ENCODE measurements at places on chromosomes 4 and X.
A peak's percentile ranks its signal among the peaks of the same experiment; 100 is the strongest.

DNA sequence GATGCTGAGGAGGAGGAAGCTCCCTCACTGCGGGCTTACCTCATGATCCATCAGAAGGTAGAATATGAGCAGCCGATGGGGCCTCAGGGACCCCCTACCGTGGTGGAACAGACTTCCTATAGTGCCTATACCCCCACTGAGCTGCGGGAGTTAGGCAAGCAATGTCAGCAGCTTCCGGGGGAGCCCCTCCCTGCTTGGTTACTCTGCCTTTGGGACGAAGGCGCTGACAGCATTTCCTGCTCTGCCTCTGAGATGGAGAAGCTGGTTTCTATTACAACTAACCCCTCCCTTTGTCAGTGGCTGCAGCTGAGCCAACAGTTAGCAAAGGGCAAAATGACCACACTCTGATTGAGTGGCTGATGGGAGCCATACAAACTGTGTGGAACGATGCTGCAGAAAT is 430.7 kb downstream of the IDS start:
- DNase-seq = no peak

GRCh38 chr4:56080384-56080783 is 131.6 kb downstream of the CEP135 start:
- DNase-seq = no peak

- DNase-seq = no peak
Measured at GRCh38 chr4:118005883-118006282, 28.4 kb upstream of the NDST3 start.

- no peak for DNase-seq
Measured at GRCh38 chr4:25624616-25625015, 31.0 kb upstream of the SLC34A2 start.

GRCh38 chr4:65552057-65552456 is 118.2 kb downstream of the EPHA5 start:
- no peak for DNase-seq

- no peak for DNase-seq
Measured at GRCh38 chrX:115400960-115401359, 111.4 kb downstream of the LUZP4 start.

- no peak for DNase-seq
Measured at GRCh38 chr4:86256086-86256485, 103.8 kb downstream of the MAPK10 start.

DNA sequence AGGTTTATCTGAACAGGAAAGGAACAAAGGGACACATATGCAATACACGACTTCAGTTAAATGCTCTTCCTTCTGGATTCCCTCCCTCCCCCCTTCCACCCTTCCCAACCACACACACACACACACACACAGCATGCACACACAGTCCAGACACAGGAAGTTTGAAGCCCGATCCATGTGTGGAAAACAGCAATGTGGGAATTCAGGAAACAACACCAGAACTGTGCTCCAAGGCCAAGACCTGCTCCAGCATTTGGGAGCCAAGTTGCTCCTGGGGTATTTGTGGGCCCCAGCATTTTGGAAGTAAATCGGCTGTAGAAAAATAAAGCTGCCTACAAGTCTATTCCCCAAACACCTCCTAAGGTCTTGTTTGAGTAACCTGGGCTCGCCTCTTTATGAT is 5.6 kb upstream of the AMOT start:
- no peak for DNase-seq

GRCh38 chr4:102503831-102504786 is 3.0 kb downstream of the NFKB1 start:
- peak; percentile 38 for DNase-seq

GRCh38 chrX:18031726-18032375 is 170.8 kb upstream of the RAI2 start:
- no peak for DNase-seq

DNA sequence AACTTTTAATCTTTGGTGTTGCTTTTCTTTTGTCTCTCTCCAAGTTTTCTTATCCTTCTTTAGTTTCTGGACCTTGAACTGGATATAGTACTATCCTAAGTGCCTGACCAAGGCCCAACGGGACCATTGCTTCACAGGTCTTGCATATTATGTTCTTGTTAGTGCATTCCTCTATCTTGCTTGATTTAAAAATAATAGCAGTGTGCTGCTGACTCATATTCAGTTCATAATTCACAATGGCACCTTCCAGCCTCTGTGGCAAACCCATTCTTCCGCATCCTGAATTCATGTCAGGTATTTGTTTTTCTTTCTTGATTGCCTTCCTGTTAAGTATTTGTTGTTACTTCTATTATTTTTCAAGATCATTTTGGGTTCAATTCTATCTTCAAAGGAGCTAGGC is 197.1 kb upstream of the GIMD1 start:
- DNase-seq = no peak

DNA sequence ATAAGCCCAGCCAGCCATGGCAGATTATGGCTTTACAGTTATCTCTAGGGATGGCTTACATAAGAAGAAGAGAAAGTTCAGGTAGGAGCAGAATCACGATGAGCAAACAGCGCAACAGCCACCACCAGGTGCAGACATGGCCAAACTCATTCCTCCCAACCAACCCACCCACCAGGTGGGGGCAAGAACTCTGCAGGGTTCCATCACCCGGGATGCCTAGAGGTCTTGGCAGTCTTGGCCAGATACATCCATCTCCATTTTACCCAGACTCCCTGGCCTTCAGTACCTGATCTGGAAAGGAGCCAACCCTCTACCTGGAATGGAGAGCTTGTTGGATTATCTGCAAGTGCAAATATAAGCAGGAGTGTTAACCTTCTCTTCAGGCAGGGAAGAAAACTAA is 7.5 kb downstream of the TSC22D3 start:
- no peak for DNase-seq

DNA sequence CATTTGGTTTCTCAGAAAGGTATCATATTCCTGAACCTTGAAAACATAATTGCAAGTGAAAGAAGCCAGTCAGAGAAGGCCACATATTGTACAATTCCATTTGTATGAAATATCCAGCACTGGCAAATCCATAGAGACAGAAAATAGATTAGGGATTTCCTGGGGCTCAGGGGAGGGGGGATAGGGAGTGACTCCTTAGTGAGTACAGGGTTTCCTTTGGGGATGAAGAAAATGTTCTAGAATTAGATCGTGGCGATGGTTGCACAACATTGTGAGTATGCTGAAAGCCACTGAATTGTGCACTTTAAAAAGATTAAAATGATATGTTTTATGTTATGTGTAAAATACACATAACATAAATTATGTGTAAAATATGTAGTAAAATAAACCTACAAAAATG is 10.3 kb downstream of the XPNPEP2 start:
- DNase-seq = no peak

DNA sequence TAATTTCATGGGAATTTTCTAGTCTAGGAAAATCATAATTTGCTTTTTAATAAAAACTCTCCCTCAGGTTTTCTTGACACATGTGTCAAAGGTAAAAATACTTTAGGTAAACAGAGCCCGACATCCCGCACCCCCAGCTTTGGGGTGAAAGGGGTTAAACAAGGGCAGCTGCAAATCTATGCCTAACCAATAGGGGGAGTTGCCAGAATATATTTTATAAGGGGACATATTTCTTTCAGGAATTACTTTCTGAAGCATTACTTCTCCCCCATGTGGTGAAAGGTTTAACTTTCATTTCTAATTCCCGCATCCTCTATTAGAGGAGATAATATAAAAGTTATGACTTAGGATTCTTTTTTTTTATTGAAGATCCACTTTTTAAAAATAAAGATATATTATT is 53.9 kb upstream of the HEPH start:
- DNase-seq = no peak

DNA sequence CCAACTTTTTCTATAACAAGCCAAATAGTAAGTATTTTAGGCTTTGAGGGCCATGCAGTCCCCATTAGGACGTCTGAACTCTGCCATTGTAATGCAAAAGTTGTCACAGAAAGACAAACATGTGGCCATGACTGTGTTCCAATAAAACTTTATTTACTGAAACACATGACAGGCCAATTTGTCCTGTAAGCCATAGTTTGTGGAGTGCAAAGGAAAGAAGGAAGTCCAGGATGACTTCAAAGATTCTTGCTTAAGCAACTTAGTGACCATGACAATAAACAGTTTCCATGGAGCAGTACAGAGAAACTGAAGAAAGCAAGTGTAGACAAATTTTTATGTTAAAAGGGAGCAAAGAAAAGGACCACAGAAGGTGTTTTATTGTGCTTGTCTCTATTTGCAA is 35.0 kb upstream of the MYOZ2 start:
- no peak for DNase-seq

GRCh38 chr4:177403746-177404145 is 38.5 kb downstream of the AGA start:
- no peak for DNase-seq

DNA sequence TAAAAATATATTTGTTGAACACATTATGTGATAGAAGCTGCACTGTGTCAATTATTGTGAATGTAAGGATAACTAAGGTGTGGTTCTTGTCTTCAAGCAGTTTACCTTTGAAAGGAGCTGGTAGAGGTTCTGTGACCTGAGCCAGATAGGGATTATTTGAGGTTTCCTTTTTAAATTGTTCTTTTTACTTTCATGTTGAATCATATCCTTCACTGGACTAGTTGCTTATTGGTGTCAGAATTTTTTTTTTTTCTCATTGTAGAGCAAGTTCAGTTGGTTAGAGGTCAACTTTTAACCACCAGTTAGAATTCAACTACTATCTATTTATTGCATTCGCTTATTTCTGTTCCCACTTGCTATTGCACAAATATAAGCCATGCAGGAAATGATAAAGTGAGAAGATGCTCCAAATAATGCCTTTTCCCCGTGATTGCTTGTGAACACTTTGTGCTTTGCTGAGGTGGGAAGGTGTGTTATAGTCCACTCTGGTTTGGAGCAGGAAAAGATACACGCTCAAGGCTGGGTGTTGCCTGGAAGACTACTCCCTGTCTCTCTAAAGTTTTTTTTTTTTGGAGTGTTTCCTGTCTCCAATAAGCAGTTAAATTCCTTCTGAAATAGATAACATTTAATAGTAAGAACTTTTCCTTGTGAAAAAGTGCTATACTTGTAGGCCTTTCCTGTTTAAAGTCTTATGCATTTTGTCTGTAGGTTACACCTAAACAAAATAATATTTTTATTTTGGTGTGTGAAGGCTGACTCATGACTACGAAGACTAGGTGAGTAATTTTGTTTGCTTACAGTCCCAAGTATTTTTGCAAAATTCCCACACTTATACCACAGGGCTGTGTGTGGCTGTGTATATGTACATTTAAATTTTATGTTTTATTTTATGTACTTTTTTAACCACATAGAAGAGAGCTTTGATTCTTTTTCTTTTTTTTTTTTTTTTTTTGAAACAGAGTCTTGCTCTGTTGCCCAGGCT is 83.8 kb upstream of the LCORL start:
- no peak for DNase-seq

DNA sequence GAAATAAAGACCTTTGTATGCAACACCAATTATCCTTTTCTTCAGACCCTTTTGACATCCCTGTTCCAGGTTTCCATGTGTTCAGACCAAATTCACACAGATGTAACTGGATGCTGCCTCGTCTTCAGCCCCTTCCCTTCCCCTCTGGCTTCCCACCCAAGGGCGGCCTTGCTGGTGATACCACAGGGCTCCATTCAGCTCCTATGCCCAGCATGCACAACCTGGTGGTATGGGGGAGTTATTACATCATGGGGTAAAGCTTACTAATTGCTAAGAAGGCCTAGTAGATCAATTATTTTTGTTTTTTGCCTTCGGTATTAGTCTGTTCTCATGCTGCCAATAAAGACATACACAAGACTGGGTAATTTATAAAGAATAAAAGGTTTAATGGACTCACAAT is 317.0 kb upstream of the CXXC4 start:
- no peak for DNase-seq

DNA sequence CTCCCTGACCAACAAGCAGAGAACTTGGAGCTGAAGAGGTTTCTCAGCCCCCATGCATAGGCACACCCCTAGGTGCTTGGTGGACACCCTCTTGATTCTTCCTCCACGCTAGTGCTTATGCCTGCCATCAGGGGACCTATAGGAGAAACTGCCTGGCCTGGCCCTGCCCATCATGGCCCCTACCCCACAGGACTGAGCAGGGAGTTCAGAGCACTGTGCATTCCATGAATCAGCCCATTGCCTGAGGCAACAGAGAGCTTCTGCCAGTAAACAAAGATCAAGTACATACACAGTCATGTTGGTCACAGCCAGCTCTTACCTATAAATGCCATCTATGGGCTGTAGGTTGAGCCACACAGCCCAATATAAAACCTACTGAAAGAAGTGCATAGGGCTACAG is 99.1 kb upstream of the EDNRA start:
- DNase-seq = no peak

Measured in T-helper 2 cell (primary cell).